ENCODE measurements at places on chromosomes 4 and X.

DNA sequence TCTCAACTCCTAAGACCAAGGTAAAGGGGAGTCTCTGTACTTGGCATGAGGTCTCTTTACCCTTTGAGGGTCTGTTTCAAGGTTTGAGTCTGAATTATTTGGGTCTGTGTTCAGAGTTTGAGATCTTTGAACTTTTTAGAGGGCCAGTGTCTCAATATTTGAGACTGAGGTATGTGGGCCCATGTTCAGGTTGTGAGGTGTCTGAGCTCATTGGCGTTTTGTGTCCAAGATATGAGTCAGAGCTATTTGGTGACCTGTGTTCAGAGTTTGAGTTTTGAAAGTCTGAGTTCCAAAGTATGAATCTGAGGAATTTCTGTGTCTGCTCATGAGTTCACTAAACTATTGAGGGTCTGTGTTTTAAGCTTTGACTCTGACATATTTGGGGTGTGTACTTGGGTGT lies 36.7 kb upstream of the PAGE4 start:
- DNase-seq, result no peak

- no peak for DNase-seq
Measured at GRCh38 chr4:17997129-17997528, 24.4 kb downstream of the LCORL start.

DNA sequence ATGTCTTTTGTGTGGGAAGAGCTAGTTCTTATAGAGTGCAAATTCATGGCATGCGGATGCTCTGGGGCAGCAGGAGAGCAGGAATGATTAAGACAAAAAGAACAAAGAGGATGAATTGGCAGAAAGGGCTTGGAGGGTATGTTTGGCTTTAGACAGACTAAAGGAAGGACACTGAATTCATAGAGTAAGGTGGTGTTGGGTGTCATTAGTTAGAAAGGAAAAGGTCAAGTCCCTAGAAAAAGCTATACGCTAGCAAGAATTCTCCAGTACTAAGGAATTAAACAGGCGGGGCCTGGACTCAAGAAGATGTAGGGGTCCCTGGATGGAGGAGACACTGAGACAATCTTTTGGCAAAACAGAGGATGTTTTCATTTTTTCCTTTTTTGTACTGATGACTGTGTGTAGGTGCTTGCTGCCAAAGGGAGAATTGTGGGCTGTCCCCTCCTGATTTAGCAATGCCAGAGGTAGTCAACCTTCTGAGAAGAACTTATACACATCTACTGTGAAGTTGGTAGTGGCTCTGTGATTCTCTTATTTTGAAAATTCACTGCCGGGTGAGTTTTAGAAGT lies 391.0 kb downstream of the SPRY1 start:
- no peak for DNase-seq

- no peak for DNase-seq
Measured at GRCh38 chr4:110211007-110211769, 12.8 kb upstream of the ELOVL6 start.

- DNase-seq, result no peak
Measured at GRCh38 chrX:38991656-38992440, 190.6 kb downstream of the MID1IP1 start.

DNA sequence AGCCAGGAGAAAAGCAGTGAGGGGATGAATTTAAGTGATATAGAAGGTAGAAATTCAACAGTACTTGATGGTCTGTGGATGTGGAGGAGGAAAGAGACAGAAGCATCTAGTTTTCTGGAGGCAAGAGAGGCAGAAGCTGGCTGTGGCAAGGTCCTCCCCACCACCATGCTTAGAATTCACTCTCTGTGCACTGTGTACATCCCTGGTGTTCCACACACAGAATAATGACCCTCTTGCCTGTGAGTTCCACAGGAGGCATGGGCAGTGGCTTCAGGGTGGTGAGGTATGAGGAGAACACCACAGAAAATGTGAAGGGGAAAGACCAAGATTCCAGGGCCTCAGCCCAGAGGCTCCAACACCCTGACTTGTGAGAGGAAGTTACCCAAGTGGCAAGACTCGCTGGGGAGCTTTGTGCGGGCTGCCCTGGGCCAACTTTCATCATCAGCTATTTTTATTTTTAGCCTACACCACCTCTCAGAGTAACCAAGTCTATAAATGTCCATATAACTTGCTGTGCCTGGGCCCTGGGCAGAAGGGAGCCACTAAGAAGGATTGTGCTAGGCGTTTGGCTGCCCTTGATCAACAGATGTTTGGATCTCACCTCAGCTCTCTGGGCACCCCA lies 7.8 kb upstream of the INTS6L start:
- DNase-seq, result no peak

- DNase-seq, result peak; percentile 24
Measured at GRCh38 chrX:56802921-56803849, 74.1 kb downstream of the NBDY start.

GRCh38 chr4:48877827-48878535 lies 28.6 kb downstream of the OCIAD2 start:
- no peak for DNase-seq

GRCh38 chr4:37101182-37101581 lies 143.4 kb upstream of the NWD2 start:
- DNase-seq, result no peak

DNA sequence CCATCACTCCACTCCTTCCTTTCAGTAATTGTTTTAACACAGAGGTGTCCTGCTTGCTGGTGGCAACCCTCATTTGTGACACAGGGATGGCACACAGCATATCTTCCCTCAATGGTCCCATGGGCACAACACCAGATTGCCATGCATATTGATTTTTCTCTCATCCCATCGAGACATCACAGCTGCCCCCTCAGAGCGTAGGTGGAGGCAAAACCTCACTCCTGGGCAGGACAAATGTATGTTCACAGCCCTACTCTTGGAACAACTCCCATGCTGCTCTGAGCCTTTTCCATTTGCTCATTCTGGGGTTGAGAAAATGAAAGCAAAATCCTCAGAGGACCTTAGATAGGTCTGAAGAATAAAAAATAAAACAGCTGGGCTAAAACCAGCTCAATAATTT lies 172.2 kb downstream of the GABRB1 start:
- no peak for DNase-seq

DNA sequence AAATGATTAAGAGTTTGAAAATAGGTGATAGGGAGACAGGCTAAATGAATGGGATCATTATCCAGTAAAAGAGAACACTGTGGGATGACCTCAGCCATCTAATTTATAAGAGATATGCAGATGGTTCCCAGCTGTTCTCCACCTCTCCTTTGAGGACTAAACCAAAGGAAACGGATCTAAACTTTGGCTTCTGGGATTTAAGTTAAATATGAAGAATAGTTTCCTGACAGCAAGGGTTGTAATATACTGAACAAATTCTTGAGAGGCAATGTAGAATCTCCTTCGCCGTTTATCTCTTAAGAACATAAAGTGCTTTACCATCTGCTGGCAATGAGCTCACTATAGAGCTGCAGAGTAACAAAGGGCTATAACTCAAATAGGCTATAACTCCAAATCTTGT lies 35.4 kb upstream of the HPGDS start:
- DNase-seq, result no peak

- no peak for DNase-seq
Measured at GRCh38 chr4:48692897-48693296, 87.2 kb downstream of the FRYL start.

DNA sequence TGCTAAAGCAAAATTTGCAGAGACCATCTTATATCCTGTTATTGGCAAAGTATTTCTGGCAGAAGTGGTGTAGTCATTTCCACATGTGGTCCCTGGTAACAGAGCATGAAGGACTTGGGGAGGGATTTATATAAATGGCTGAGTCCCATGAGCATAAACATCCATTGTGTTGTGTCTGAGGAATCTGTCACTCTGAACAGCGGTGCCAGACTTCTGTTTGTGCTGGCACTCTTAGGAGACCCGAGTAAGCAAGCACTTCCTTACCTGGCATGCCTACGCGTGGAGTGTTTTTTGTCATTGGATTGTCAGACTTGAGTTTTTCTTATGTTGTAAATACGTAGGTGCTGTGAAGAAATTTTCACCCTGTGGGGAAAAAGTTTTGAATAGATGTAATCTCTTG lies 285.9 kb downstream of the ARHGAP10 start:
- DNase-seq, result no peak

- DNase-seq, result no peak
Measured at GRCh38 chr4:3417448-3417847, 24.3 kb upstream of the HGFAC start.

- no peak for DNase-seq
Measured at GRCh38 chrX:135112096-135112729, 8.1 kb downstream of the ETDB start.

GRCh38 chrX:15043538-15043937 lies 170.3 kb downstream of the MOSPD2 start:
- DNase-seq, result no peak

DNA sequence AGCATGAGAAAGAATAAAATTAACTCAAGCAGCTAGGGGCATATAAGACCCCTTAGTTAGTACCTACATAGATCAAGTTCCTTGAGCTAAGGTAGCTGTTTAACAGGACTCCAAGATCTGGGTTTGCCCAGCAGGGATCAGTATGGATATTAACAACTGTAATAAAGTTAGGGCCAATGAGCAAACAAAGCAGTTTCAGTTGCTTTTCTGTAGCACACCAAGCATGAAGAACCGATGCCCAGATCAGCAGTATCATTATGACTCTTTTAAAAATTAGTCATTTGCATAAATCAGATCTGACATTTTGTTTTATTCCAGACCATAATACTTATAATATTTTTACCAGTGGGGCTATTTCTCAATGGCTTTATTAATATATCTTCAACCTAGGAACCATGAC lies 80.9 kb downstream of the C4orf33 start:
- DNase-seq, result no peak

DNA sequence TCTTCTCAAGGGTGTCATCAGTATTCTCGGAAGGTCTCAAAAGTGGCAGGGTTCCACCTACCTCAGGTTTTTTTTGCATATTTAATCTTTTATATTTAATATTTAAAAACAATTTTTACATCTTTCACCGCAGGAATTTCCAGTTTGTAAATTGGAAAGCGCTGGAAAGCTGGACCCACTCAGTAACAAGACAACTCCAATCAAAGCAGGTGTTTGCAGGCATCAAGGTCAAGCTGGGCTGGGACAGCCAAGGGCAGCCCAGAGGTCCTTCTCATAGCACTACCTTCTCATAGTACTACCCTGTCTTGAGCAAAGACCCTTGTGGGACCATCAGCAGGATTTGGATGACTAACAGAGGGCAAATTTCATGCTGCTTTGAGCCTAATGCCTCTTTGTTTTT lies 160.1 kb downstream of the TET2 start:
- no peak for DNase-seq

- DNase-seq, result peak; percentile 27
Measured at GRCh38 chr4:184843984-184844554, 18.3 kb upstream of the ACSL1 start.

GRCh38 chr4:70844180-70844579 lies 4.5 kb upstream of the GRSF1 start:
- DNase-seq, result no peak

DNA sequence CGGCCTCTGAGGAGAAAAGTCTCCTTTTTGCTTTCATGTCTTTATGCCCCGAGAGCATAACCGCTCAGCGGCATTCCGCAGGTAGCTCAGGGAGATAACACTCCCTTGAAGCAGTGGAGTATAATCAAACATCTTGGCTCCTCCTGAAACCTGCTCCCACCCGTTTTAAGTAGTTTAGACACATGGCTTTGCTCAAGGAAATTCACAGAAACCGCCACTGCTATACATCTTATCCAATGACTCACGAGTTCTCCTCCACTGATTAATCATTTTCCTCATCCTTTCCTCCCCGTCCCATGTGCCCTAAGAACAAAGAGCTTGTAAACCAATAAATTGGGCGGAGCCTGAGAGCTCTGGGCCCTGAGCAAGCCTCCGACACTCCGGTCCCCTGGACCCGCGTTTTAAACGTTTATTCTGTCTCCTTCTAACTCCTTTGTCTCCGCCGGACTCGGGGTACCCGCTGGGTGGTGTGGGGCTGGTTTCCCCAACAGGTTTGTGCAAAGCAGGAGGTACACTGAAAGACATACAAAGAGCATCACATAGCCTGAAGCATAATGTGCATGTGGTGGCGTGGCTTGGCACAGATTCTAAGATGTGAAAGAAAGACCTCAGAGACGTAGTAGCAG lies 401.2 kb downstream of the TLL1 start:
- no peak for DNase-seq

DNA sequence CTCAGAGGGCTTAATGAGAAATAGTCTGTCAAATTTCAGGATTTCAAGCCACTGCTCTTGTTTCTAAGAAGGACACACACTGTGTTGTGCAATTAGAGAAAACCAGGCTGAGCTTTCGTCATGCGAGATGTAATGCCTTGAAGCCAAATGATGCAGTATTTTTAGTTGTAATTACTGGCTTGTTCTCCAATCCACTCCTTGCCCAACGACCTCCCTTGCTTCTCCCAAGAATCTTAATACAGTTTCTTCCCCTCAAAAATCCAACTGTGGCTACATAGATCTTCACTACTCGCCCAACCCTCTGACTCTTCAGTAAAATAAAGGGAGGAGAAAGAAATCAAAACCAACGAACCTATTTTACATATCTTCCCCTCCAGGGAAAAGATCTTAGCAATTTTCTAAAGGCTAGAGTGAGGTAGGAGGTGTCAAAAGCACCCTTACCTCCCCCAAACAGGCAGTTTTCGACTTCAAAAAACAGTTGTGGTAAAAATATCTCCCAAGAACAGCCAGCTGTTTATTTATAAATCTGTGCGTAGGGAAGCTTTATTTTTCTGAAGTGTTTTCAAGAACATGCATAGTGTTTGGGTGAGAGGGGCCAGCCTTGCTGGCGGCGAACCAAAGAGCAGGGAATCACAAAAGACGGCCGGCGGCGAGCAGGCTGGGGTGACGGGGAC lies 68.7 kb downstream of the MGST2 start:
- no peak for DNase-seq

- DNase-seq, result no peak
Measured at GRCh38 chr4:108184453-108185049, 15.8 kb upstream of the LEF1 start.

- DNase-seq, result no peak
Measured at GRCh38 chr4:112753333-112753732, 116.4 kb downstream of the LARP7 start.

DNA sequence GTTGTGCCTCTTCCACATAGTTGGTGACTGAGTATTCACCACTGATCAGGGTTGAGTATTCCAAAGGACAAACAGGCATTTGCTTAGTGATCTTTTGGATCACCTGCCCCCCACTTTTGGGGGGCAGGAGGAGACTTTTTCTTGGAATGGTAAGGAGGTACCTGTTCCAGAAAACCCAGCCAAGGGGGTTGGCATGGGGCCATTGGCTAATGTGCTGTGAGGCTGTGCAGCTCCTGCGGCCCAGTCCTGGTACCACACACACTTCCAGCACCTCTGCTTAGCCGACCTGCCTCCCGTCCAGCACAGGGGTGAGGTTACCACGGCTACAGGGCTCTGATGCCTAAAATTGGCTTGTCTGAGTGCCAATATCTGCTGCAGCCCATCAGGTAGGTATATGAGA lies 40.1 kb upstream of the MGST2 start:
- no peak for DNase-seq

DNA sequence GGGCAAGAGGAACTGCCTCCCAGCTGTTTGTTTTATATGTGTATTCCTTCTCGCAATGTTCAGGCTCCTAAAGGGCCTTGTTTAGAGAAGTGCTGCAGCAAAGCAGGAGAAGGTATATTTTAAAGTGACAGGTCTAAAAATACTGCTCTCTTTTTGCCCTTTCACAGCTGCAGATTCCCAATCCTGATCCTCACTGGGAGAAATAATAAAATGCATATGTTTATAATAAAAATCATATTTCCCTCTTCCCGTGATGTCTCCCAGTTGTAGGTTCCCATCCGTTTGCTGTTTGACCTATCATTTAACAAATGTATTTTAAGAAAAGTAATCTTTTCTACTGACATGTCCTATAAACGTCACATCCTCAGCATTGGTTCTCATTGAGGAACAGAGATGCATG lies 62.7 kb upstream of the GPC4 start:
- no peak for DNase-seq
